Nephron progenitor cell (in vitro differentiated cells): ENCODE measurements at places on chromosomes 3 and 15.
A peak's percentile ranks its signal among the peaks of the same experiment; 100 is the strongest.

DNA sequence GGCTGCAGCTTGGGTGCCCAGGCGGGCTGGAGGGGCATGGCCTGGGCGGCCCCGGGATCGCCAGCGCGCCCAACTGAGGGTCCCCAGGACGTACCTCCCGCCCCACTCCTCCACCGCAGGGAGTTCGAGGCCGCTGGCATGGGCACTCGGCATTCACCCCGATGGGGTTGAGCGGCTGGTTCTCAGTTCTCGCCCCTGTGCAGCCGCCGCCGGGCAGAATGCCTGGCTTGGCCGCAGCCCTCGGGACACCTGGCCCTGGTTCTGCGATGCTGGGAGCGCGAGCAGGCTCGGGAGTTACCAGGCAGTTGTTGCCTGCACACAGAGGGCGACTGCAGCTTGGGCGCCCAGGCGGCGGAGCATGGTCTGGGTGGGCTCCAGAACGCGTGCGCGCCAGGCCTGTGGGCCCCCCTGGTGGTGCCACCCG lies 121.4 kb downstream of the LMLN start:
- no peak overlapping the region for H3K27ac ChIP-seq
- peaks cover 89% of the 10 kb centered on the region for H3K27me3 ChIP-seq
- H3K36me3 ChIP-seq = no peaks in the 10 kb centered on the region
- DNase-seq = no peak
- H3K4me3 ChIP-seq = peak overlapping the region; percentile 70

DNA sequence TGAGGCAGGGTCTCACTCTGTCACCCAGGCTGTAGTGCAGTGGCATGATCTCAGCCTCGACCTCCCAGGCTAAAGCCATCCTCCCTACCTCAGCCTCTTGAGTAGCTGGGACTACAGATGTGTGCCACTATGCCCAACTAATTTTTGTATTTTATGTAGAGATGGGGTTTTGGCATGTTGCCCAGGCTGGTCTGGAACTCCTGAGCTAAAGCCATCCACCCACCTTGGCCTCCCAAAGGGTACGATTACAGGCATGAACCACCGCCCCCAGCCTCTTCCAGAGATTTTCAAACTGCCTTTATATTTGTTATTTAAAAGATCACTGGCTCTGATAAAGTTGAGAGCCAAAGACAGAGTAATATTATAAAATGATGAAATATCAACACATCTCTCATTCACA lies 37.3 kb downstream of the BSN start:
- no peaks in the 10 kb centered on the region for H3K36me3 ChIP-seq
- H3K4me3 ChIP-seq = no peak overlapping the region
- H3K4me1 ChIP-seq = no peaks in the 10 kb centered on the region
- H3K27me3 ChIP-seq = peaks cover 9% of the 10 kb centered on the region

GRCh38 chr3:174737966-174738365 lies 121.2 kb upstream of the NAALADL2 start:
- H3K36me3 ChIP-seq = no peaks in the 10 kb centered on the region
- H3K27ac ChIP-seq = no peak overlapping the region
- H3K27me3 ChIP-seq = no peaks in the 10 kb centered on the region
- no peak for DNase-seq

GRCh38 chr3:46959161-46959511 lies 17.4 kb downstream of the CCDC12 start:
- peak overlapping the region; percentile 55 for H3K27ac ChIP-seq
- H3K4me3 ChIP-seq = no peak overlapping the region
- peaks cover 19% of the 10 kb centered on the region for H3K36me3 ChIP-seq

GRCh38 chr15:74373056-74373650 lies 5.7 kb upstream of the CYP11A1 start:
- no peak for DNase-seq
- H3K4me3 ChIP-seq = peak overlapping the region; percentile 82
- peaks cover 31% of the 10 kb centered on the region for H3K4me1 ChIP-seq
- H3K27ac ChIP-seq = no peak overlapping the region
- no peaks in the 10 kb centered on the region for H3K36me3 ChIP-seq

GRCh38 chr3:100044369-100044768 lies 69.9 kb downstream of the FILIP1L start:
- no peak overlapping the region for H3K4me3 ChIP-seq
- H3K36me3 ChIP-seq = no peaks in the 10 kb centered on the region
- DNase-seq = no peak
- H3K4me1 ChIP-seq = peaks cover 21% of the 10 kb centered on the region
- H3K27me3 ChIP-seq = no peaks in the 10 kb centered on the region

GRCh38 chr3:193498215-193498614 lies 56.5 kb downstream of the ATP13A4 start:
- no peak for DNase-seq
- no peaks in the 10 kb centered on the region for H3K4me1 ChIP-seq
- H3K27me3 ChIP-seq = peaks cover 19% of the 10 kb centered on the region
- no peaks in the 10 kb centered on the region for H3K36me3 ChIP-seq
- H3K4me3 ChIP-seq = no peak overlapping the region

DNA sequence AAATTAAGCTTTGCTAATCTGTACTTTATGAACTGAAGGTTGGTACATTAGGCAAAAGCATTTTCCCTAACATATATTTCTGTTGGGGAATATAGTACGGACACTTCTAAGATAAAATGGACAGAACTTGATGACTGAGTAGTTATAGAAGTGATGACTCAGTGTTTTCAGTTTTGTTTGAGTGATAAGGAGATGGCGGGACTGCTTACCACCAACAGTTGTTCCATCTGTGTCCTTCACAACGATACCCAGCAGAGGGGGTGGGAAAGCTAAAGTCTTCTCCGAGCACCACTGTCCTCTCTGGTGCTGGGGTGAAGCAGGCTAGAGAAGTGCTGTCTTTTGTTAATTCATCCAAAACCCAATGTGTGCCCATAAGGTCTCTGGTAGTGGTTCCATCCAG lies 195.8 kb downstream of the CD47 start:
- H3K4me1 ChIP-seq = peaks cover 13% of the 10 kb centered on the region
- no peak overlapping the region for H3K4me3 ChIP-seq
- peaks cover 2% of the 10 kb centered on the region for H3K27me3 ChIP-seq
- H3K36me3 ChIP-seq = no peaks in the 10 kb centered on the region

GRCh38 chr3:39362192-39362591 lies 21.0 kb upstream of the SLC25A38 start:
- H3K4me1 ChIP-seq = peaks cover 9% of the 10 kb centered on the region
- no peak overlapping the region for H3K27ac ChIP-seq
- H3K27me3 ChIP-seq = peaks cover 25% of the 10 kb centered on the region
- H3K36me3 ChIP-seq = no peaks in the 10 kb centered on the region

- no peak overlapping the region for H3K27ac ChIP-seq
- no peak for DNase-seq
- peaks cover 17% of the 10 kb centered on the region for H3K27me3 ChIP-seq
- H3K4me3 ChIP-seq = no peak overlapping the region
These were observed 78.5 kb upstream of the SMAD3 start for GRCh38 chr15:66986951-66987350.

DNA sequence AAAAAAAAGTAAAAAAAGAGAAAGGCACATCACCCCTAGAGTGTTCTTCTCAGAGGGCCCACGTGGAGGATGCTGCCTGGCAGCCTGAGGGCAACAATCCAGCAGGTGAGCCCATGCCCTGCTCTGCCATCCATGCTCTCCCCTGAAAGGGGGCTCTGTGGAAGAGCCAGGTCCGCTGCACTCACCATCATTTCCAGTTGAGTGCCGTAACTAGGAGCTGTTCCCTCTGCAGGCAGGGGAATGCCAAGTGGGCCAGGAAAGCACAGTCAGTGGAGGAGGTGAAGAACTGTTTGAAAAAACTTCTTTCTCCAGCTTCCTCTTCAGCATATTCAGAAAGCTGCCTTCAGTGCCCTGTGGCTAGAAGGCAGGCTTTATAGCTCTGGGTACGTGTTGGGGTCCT lies 84.1 kb downstream of the ABHD5 start:
- no peaks in the 10 kb centered on the region for H3K36me3 ChIP-seq
- no peak for DNase-seq

GRCh38 chr3:133895208-133896001 lies at the start of gene RAB6B:
Gene RAB6B (minus strand): TSS chr3:133895882. CDS start chr3:133895466, 416 bp downstream.
- H3K36me3 ChIP-seq = no peaks in the 10 kb centered on the region
- H3K27ac ChIP-seq = no peak within 1 kb of the TSS
- H3K4me3 ChIP-seq = peak within 1 kb of the TSS; percentile 91
- peaks cover 92% of the 10 kb centered on the region for H3K27me3 ChIP-seq
- DNase-seq = peak; percentile 78
- no peaks in the 10 kb centered on the region for H3K4me1 ChIP-seq

GRCh38 chr3:127753898-127754410 lies 68.4 kb downstream of the MGLL start:
- DNase-seq = no peak
- no peak overlapping the region for H3K4me3 ChIP-seq
- H3K27ac ChIP-seq = no peak overlapping the region
- H3K36me3 ChIP-seq = no peaks in the 10 kb centered on the region
- H3K27me3 ChIP-seq = peaks cover 7% of the 10 kb centered on the region

- H3K27ac ChIP-seq = no peak overlapping the region
- H3K4me3 ChIP-seq = no peak overlapping the region
- no peak for DNase-seq
- H3K27me3 ChIP-seq = peaks cover 3% of the 10 kb centered on the region
These were observed 10.3 kb downstream of the TM4SF1 start for GRCh38 chr3:149366941-149367840.

GRCh38 chr3:190289989-190290388 lies 32.3 kb downstream of the CLDN1 start:
- H3K27me3 ChIP-seq = no peaks in the 10 kb centered on the region
- H3K4me3 ChIP-seq = no peak overlapping the region
- no peak for DNase-seq
- peaks cover 14% of the 10 kb centered on the region for H3K36me3 ChIP-seq
- no peak overlapping the region for H3K27ac ChIP-seq

DNA sequence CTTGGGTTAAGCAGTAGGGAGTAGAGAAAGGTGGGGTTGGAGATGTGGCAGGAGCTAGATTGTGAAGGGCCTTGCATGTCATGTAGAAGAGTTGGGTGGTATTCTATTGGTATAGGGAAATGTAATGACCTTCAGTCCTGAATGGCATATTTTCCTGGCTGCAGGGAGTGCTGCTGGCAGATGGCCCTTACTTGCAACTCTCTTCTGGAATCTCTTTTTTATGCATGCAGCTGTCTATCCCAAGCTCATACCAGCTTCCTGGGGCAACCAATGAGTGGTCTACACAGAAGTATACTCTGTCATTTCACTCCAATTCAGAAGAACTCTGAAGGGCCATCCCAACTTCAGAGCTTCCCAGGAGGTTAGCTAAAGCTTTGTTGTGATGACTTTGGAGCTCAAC lies 144.7 kb upstream of the ANKRD28 start:
- no peaks in the 10 kb centered on the region for H3K36me3 ChIP-seq
- no peak for DNase-seq
- no peak overlapping the region for H3K4me3 ChIP-seq
- H3K4me1 ChIP-seq = no peaks in the 10 kb centered on the region
- H3K27ac ChIP-seq = no peak overlapping the region
- no peaks in the 10 kb centered on the region for H3K27me3 ChIP-seq

DNA sequence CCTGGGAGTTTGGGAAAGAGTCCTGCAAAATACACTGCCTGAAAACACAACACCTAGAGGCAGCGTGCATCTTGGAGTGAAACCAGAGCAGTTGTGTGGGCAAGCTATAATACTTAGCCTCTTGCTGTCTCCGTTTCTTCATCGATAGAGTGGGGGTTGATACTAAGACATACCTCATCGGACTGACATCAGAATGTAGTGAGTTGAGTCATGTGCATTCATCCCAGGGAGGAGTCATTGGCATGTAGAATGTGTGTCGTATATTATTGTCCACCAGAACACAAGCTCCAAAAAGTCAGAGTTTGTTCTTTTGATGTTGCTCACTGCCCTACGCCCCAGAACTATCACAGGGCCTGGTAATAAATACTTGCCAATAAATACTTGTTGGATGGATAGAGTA lies 4.3 kb downstream of the SNTN start:
- no peaks in the 10 kb centered on the region for H3K27me3 ChIP-seq
- peaks cover 12% of the 10 kb centered on the region for H3K4me1 ChIP-seq
- no peak overlapping the region for H3K4me3 ChIP-seq
- no peaks in the 10 kb centered on the region for H3K36me3 ChIP-seq

GRCh38 chr3:27358372-27358771 lies 10.8 kb downstream of the NEK10 start:
- no peaks in the 10 kb centered on the region for H3K36me3 ChIP-seq
- peaks cover 20% of the 10 kb centered on the region for H3K4me1 ChIP-seq
- no peak for DNase-seq
- H3K27me3 ChIP-seq = peaks cover 4% of the 10 kb centered on the region
- H3K27ac ChIP-seq = no peak overlapping the region

DNA sequence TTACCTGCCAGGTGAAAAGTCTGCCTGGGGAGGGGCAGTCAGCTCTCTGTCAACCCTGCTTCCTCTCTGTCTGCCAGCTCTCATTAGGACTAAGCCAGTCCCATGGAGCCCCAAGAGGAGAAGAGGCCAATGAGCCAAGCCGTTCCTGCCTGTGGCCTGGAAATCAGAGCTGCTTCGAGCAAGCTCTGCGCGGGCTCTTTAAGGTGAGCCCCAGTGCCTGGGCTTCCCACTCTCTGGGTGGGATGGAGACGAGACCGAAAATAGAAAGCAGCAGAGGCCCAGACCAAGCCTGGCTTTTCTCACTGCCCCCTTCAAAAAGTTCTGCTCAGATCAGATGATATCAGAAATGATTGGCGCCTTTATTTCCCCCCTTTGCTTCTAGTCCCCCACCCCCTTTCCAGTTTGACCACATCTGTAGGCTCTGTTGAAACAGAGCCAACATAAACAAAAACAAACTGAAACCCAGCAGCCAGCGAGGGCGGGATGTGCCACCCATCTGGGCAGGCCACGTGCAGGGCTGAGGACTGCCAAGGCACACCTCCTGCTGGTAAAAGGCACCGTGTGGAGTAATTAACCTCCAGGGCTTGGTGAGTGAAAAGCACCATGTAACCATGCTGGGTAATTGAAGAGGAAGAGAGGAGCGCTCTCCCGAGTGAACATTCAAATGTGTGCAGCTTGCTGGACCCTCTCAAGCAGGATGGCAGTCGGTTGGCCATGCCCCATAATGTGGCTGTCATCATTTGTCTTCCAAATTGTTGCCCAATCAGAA lies 471.0 kb upstream of the PROK2 start:
- peaks cover 38% of the 10 kb centered on the region for H3K4me1 ChIP-seq
- H3K36me3 ChIP-seq = no peaks in the 10 kb centered on the region
- H3K27me3 ChIP-seq = peaks cover 13% of the 10 kb centered on the region

DNA sequence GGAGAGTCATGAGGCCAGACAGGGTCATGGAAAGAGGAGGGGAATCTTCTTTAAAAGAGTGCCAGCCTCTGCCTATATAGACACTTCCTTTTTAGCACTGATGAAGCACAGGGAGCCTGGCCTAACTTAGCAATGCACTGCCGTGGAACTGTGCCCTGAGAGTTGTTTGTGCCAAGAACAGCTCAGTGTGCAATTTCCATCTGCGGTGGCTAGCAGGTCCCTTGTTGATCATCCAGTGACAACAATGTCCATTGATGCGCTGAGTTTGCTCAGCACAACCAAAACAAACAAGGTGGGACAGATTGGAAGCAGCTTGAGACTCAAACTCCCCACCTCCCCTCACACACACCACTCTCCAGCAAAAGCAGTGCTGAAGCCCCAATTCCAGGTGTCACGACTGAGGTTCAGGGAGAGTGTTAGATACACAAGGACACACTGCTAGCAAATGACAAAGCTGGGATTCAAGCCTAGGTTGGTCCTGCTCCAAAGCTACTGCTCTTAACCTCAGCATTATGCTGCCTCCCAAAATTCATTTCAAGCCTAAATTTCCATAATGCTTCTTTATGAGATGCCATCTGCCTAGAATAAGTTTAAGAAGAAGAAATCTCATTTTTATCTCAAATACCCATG lies 316.6 kb upstream of the UBE2E2 start:
- H3K4me3 ChIP-seq = no peak overlapping the region
- H3K36me3 ChIP-seq = no peaks in the 10 kb centered on the region
- no peaks in the 10 kb centered on the region for H3K4me1 ChIP-seq
- DNase-seq = no peak

- no peak overlapping the region for H3K4me3 ChIP-seq
- no peaks in the 10 kb centered on the region for H3K4me1 ChIP-seq
- no peaks in the 10 kb centered on the region for H3K36me3 ChIP-seq
- no peak for DNase-seq
- H3K27ac ChIP-seq = no peak overlapping the region
These were observed 125.1 kb upstream of the SLC25A36 start for GRCh38 chr3:140816372-140817195.
